ENCODE measurements at places on chromosomes 5 and 9. TPM values are rescaled to one million over a fixed set of nuclear protein-coding genes. Genes with fewer than 3 reads are reported as not detected.

DNA sequence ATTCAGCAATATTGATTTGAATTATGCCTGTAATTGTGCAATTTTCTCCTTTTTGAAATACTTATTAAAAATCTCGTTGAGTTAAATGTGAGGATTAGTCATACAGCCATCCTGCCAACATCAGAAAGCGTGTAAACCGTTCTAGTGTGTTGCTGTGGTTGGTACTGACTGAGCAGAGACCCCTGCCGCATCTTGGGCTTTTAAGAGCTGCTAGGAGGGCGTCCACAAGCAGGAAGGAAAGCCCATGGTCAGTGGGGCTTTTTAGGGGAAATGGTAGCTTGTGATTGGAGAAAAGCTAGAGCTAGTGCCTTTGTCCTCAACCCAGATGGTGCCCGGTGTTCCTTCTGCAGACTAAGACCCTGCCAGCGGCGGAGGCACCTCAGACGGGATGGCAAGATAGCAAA lies 1.3 kb downstream of the SDHA start:
- ATAC-seq = no peak

DNA sequence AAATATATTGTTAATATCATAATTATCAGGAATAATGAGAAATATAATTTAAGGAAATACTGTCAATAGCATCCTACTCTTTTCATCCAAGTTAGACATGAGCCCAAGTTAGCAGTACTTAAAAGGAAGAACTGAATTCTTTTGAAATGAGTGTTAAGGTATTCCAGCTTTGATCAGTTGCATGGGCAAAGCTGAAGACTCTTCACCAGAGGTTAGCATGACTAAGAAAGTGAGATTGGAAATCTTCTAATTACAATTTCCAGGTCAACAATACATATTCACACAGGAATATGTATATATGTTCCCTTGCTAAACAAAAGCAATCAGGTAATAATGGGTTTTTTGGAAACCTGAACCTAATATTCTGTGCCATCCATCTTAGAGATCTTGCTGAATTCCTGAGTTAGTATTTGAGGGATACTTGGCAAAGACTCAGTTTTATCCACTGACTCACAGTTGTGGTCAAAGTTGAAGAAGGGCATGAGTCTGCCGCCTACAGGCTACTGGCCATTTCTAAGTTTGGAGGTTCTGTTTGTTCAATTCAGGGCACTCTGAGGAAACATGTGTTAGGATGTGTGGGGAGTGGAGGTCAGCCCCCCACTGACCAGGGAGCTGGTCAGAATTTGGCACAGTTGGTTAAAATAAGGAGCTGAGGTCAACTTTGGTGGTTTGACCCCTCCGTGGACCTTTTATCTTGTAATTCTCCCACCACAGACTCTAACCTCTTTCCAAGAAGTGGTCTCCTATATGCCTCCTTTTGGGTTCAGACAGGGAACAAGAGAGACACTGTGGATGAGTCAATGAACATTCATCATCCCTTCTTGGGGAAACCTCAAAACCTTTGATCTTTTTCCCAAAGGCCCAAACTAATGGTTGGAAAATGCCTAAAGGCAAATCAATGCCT lies 118.3 kb downstream of the PIK3R1 start:
- ATAC-seq = no peak

DNA sequence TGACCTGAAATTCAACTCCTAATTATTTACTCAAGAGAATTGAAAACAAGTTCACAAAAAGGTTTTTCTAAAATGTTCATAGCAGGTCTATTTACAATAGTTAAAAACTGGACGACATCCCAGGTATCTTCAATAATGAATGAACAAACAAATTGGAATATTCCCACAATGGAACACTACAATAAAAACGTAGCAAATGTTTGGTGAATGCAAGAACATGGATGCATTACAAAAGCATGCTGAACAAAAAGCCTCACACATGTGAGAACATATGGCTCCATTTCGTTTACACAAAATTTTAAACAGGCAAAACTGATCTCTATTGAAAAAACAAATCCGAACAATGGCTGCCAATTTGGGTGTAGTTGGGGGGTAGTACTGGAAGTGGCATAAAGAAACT lies 669.9 kb downstream of the MTRR start:
- no peak for ATAC-seq

DNA sequence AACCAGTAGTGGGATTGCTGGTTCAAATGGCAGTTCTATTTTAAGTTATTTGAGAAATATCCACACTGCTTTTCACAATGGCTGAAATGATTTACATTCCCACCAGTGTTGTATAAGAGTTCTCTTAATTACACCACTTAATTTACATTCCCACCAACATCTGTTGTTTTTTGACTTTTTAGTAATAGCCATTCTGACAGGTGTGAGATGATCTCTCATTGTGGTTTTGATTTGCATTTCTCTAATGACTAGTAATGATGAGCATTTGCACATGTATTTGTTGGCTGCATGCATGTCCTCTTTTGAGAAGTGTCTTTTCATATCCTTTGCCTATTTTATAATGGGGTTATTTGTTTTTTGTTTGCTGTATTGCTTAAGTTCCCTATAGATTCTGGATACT lies 688.3 kb downstream of the PRR16 start:
- ATAC-seq = no peak

DNA sequence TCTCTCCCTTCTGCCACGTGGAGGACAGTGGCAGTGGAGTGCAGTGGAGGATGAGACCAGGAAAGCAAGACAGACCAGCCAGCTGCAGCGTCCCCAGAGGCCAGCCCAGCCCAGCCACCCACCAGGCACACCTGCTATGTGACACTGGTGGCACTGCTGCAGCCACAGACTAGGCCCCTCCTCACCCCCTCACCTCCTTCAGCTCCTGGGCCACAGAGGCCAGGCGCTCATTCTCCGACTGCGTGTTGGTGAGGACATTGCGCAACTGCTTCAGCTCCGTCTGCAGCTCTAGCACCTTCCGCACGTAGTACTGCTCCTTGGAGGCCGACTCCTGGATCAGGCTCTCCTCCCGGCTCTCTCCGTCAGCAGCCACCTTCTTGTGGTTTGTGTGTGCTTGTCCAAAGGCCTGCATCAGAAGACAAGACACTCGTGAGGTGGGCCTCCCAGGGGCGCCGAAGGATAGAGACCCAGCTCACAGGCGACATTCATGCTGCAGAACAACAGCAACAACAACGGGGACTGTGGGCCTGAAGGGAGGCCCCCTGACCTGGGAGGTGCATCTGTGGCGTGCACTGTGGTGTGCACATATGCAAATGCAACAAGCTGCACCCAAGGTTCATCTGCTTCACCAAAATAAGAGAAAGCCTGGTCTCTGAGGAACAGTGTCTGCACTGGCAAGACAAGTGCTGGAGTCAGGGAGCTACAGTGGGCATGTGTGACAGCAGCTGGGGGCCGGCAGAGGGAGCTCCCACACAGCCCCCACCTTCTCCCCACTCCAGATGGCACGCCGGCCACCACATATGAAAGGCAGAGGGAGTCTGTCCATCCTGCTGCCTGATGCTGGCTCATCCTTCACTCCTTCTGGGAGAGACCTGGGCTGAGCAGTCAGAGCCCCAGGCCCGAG lies 35.5 kb downstream of the BICD2 start:
- ATAC-seq = peak; percentile 28

GRCh38 chr5:140399979-140400729 lies 1.5 kb upstream of the ANKHD1 start:
- no peak for ATAC-seq

DNA sequence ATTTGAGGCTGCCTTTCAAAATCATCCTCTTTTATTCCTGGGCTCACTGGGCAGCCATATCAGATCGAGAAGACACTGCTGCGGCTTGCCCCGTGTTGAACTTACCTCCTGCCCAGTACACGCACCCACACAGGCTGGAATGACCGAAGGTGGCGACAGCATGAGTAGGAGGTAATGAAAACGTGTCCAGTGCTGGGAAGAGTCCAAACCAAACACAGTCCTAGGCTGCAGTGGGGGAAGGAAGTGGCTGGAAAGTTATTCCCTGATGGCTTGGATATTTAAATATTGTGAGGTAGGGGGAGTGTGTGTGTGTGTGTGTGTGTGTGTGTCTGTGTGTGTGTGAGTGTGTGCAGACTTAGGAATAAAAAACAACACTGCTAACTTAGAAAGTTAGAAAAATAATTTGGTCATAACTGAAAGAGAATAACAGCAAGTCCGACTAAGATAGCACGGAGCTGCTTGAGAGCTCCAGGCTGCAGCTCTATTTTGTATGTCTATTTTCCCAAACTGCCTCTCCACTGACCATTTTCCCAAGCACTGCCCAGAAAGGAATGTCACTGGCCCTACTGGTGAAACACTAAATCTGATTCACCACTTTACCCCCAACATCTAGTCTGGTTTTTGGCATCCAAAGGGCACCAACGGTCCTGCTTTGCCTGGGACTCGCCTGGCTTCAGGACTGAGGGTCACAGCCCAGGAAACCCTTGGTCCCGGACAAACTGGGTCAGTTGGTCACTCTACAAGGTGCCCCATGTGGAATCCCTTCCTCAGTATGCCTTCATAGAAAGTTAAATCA lies 41.2 kb downstream of the ANKH start:
- no peak for ATAC-seq

DNA sequence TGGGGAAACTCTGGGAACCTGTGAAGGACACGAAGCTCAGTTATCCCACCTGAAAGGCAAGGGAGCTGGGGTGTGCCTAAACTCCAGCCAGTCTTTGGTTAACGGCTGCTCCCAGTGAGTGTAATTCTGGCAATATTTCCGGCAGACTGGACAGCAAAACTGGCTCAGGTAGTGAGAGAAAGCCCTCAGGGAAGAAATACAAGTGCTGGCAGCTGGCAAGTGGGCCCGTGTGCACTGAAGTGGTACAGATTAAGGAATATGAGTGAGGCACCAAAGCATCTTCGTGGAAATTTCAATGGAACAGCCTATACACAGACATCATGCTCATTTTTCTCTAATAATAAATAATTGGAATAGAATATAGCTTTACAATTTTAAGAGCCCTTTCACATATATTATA lies 56.2 kb downstream of the ABHD17B start:
- no peak for ATAC-seq

Gene MARVELD2
- total RNA-seq = 25.7 TPM

Gene UGT3A2
- total RNA-seq = not detected

Gene ZDHHC11B
- total RNA-seq = 7.0 TPM

Gene PTPRD
- total RNA-seq = 8.7 TPM
